Inflammatory macrophage treated with lipopolysaccharide for 1 hour (primary cell): ENCODE measurements at places on chromosomes 2 and 18.

DNA sequence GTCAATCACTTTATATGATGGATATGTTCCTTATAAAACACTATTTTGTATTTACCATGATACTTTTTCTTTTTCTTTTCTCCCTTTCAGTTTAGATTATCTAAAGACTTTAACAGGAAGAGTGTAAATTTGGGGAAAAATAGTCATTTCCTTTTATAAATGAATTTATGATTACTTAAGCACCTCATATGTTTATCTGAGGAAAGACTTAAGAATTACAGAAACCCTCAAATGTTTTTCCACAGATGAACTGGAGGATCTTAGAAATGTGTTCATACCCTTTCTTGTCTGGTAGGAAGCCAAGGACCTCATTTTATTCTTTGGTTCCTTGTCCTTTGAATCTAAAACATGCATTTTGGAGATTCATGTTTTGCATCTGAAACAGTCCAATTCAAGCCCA is 36.7 kb downstream of the MAPRE2 start:
- no peak for DNase-seq

GRCh38 chr2:68753318-68753717 is 18.7 kb downstream of the ARHGAP25 start:
- no peak for DNase-seq

- no peak for DNase-seq
These were observed 89.8 kb downstream of the LDLRAD4 start for GRCh38 chr18:13308369-13308768.

GRCh38 chr2:6800553-6800952 is 65.2 kb downstream of the CMPK2 start:
- no peak for DNase-seq
